ENCODE measurements at places on chromosomes 12 and 14.

DNA sequence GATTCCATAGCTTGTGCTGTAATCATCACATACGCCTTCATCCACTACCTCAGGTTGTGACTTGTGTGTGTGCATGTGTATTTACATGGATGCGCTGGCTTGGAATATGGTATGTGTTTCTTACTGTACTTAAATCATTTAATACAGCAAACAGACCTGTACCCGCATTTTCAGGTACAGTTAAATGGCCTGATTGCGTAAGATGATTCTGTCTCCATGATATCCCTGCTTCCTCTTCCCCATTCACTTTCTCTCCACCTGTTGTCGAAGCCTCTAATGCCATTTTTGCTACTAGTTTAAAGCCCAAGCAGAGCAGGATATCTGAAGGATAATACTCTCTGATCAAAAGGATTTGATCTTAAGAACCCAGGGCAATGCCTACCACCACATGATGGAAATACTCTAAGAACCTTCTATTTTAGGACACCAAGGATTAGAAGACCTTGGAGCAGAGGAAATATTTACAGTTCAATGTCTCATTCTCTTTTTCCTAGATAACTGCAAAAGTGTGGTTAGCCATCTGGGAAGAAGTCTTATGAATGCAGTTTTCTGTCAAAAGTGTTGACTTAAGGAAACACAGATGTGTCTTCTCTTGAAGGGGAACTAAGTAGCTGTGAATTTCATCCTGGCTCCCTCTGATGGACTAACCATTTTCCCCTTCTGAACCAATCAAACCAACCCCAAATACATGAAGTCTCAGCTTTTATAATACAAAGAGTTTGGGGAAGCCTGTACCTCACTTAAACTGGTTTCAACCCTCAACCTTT lies 78.7 kb downstream of the HELB start:
- DNase-seq = no peak

DNA sequence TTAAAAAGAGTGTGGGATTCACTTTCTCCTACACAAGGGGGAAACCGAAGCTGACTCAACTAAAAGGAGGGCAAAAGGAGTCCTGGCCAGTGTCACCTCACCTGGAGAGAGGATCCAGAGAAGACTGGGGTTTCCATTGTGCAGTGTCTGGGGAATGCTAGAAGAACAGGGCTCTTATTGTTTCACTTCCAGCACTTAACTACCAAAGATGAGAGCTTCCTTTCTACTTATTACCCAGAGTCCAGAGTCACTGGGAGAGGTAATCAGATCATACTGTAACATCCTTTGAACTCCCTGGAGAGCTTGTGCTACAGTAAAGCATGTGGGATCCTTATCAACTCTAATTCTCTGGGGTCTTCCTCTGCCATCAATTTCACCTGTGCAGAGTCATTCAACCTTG lies 148.4 kb upstream of the BCL2L14 start:
- no peak for DNase-seq

GRCh38 chr14:68174446-68174845 lies 354.9 kb downstream of the RAD51B start:
- DNase-seq = no peak

DNA sequence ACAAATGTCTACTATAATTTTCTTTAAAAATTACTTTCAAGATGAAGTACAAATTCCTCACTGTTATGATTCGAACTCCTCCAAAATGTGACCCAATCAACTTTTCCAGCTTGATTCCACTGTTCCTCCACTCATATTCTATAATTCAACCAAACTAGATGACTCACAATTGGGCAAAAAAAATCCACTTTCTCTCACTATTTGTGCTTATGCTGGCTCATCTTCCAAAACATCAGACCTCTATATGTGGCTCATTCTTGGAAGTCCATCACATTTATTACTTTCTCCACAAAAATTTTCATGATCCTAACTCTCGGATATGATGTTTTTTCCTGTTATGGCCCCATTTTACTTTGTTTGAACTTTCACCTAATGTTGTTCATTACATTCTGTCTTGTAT lies 26.9 kb upstream of the RXYLT1 start:
- DNase-seq = no peak

- no peak for DNase-seq
Observed at GRCh38 chr12:97493731-97494130, 31.1 kb downstream of the RMST start.

DNA sequence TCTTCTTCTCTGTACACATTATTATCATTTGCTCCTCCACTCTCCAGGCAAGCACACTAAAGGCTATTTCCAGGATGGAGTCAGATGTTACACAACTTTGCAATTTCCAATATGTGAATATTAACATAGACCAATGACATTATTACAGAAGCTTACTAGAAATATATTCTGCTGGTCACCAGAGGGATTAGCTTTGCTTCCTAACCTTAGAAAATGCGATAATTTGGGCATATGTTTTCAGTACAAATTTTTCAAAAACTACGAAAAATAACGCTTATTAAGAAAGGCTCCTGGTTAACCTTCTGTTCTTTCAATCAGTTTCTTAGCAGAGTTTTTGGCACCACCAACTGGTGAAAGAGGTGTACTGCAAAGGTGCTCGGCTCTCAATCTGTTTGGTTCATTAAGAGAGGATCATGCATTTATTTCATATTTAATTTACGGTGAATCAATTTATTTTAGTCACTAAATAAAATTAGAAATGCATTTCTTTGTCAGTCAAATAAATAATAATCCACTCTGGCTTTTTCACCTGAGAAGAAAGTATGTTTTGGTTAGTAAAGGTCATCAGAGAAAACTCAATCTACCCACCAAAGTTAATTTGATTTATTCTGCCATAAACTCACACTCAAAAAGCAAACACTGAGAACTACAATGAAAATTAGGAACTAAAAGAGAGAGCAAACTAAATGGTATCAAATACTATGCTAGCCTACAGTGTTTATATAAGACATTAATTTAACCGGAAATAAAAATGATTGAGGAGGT lies 39.2 kb downstream of the EFCAB11 start:
- peak; percentile 33 for DNase-seq

- DNase-seq = no peak
Observed at GRCh38 chr14:46368275-46368674, 283.3 kb downstream of the RPL10L start.

GRCh38 chr12:57031138-57031725 lies 14.9 kb upstream of the TAC3 start:
- DNase-seq = no peak

- DNase-seq = no peak
Observed at GRCh38 chr12:109818905-109819500, 14.2 kb downstream of the TRPV4 start.

DNA sequence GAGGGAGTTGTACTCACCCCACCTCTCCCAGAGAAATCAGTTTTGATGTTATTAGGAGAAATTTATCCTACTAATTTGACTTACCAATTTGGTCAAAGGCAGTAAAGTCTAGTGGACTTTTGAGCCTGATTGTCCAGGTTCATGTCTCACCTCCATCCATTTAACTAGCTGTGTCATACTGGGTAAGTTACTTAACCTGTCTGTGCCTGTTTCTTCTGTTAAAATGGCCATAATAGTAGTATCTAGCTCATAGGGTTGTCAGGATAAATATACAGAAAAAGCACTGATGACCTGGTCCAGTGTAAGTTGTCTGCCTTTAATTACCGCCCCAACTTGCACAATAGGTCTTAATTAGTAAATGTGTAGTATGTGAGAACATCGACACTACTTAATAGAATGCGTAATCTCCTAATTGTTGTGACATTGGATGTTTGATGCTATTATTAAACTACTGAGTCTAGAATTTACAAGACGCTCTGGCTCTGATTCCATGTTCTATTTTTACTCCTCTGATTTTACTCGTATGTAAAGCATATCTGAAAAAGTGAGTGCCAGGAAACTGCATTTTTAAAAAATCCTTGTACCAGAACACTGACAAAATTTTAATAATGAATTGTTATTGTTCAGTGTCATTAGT lies 1.5 kb downstream of the RAB21 start:
- no peak for DNase-seq

DNA sequence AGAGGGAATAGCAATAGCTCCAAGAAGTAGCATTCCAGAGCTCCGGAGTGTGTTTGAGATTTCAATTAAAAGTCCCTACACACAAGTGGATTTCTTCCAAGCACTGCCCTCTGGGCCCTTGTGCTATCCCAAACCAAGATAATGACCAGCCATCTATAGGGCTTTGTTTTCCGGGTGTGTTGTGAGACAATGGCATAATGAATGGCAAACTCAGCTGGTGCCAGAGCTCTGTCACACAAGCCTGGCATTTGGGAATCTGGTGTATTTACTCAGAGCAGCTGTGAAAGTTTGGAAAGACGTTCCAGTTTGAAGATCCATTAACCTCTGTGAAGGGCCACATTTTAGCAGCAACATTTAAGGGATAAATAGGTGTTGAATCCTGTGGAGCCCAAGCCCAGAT lies 61.2 kb upstream of the TMTC2 start:
- DNase-seq = no peak

GRCh38 chr14:36096090-36096489 lies 80.4 kb downstream of the PTCSC3 start:
- no peak for DNase-seq

GRCh38 chr14:54928216-54928615 lies 25.6 kb upstream of the GCH1 start:
- DNase-seq = no peak

GRCh38 chr12:9698681-9699080 lies 29.2 kb downstream of the CLEC2D start:
- no peak for DNase-seq

All from stimulated activated CD8-positive, alpha-beta memory T cell treated with anti-CD3 and anti-CD28 coated beads, Interleukin-4, amount 100 ng/mL, for 24 hours (primary cell).